ENCODE measurements at places on chromosomes 7 and 10.

GRCh38 chr10:30384051-30384674 is 35.1 kb upstream of the MTPAP start:
- no peak for DNase-seq

GRCh38 chr10:10684972-10685371 is 332.7 kb upstream of the CELF2 start:
- no peak for DNase-seq

DNA sequence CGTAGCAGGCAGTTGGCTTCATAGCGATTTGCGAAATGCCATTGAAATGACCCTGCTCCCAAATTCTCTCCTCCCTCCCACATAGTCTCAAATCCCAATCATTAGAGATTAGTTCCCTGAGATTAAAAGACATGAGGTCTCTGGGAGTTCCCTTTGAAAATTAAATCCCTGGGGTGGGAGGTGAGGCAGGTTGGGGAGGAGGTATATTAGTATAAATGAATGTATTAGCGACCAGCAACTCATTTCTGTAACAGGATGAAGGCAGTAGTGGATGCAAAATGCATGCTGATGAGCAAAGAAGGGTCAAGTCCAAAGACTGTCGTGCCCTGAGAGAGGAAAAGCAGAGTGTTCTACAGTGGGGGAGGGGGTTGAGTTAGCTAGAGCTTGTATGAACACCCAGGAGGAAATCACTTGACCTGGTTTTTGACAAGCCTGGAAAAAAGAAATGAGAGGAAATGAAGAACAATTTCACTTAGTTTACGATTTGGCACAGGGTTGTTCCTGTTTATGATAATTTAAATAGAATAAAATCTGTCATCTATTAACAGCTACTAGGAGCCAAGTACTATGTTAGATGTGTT is 79.6 kb upstream of the MTPN start:
- no peak for DNase-seq

DNA sequence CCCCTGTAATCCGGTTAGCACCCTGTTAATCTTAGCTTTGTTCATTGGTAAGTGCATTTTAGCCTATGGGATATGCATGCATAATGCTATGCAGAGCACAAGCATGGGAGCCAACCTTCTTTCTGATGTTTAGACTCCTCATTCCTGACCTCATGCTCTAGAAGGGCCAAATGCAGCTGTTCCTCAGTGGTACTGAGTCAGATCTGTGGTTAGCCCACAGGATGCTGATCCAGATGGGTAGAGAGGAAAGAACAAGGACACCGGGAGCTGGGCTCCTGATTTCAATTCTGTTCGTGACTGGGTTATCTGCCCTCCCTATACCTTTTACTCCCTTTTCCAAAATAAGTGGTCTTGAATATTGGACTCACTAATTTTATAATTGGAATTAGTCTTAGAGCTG is 31.7 kb upstream of the C10orf90 start:
- DNase-seq = no peak

DNA sequence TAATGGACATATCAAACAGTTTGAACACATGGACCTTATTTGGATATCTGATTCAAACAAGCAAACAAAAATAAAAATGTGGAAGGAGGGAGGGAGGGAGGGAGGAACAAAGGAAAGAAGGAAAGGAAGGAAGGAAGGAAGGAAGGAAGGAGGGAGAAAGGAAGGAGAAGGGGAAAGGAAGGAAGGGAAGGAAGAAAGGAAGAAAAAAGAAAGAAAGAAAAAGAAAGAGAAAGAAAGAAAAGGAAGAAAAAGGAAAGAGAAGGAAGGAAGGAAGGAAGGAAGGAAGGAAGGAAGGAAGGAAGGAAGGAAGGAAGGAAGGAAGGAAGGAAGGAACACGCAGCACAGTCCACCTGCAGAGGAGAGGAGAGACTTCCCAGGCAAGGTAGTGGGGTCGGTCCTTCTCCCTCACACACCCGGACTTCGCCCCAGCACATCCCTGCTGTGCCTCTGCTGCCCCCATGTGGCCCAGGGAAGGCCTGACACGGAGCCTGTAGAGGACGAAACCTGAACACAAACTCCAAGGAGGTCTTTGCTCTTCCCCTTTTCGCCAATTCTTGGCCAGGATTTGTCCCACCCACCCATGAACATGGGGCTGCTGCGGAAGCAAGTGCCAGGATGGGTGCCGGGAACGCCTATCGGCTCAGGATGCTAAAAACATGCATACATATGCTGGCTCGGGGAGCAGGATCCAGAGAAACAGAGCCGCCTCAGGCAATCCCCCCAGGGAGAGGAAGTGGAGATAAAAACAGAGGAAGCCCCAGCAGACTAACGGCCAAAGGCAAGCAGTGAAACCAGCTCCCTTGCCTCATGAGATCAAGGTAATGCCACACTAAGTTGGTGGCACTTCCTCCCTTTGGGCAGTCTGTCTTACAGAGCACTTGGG is 52.3 kb upstream of the DGKI start:
- DNase-seq = peak; percentile 81

DNA sequence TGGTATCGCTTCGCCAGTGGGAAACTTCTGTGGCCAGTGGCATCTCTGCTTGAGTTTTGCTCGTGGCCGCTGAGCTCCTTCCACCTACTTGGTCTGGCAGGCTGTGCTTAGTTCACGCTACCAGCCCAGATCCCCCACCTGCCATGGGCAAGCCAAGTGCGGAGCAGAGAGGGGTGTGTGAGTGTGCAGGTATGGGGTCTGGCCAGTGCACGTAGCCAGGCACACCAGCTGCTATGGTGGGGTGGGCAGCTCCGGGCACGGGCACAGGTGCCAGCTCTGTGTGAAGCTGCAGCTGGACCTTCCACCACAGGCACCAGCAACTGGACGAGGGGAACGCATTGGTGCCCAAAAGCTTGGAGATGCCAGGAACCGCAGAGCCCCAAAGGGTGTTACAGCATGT is 56.5 kb downstream of the ZNF777 start:
- DNase-seq = no peak

GRCh38 chr7:123439191-123439590 is 95.2 kb downstream of the IQUB start:
- DNase-seq = no peak

DNA sequence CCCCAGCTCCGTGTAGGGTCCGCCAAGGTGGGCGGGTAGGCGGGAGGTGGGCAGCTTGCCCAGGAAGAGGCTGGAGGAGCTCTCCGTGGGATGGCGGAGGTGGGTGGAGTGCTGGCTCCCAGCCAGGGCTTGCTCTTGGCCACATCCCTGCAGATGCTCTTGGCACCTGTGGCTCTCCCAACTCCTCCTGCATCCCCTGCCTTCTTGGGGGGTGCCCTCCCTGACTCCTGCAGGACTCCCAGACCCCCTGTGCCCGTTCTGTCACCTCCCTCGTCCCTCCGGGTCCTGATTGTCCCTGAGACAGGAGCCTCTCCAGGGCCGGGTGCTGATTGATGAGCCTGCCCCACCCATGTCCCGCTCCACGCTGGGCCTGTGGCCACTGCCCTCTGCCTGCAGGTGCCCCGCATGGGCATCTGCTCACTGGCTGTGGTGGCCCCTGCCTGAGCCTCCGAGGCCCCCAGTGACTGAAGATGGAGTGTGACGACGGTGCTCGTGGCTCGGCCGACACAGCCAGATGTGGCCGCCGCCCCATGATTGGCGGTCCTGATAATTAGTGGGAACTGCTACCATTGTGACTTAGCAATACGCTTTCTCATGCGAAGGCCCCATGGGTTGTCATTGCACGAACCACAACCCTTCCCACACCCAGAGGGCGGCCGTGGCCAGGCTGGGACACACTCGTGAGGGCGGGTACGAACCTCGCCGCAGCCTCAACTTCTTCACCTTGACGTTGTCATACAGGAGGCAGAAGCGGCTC is 23.6 kb downstream of the CFAP46 start:
- DNase-seq = no peak

- no peak for DNase-seq
Observed at GRCh38 chr7:143487061-143487460, 9.4 kb downstream of the TAS2R41 start.

DNA sequence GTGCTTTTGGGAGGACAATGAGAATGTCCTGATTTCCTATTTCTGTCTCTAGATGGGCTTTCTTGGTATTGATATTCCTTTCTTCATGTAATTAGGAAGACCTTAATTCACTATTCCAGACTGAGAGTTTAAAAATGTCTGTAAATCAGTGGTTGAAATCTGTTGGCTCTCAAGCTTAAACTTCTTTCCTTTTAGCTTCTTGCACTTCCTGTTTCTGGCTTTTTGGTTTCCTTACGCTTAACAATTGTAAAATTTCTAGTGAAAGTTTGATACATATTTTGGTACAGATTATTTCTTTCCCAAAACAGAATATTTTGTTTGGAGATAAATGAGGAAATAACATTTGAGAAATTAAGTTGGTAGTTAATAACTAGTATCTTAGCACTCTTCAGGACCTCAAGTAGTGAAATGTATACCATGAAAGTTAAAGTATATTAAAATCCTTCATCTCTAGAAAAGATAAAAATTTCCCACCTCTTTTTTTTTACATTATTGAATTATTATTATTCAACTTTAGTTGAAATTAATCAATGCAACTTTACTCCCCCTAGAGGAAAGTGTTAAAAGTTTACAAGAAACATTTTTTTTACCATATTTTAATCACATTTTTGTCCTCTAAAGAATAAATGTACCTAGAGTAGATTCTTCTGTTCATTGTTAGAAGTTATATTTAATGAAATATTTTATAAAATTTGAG is 137.2 kb downstream of the PHTF2 start:
- peak; percentile 72 for DNase-seq

DNA sequence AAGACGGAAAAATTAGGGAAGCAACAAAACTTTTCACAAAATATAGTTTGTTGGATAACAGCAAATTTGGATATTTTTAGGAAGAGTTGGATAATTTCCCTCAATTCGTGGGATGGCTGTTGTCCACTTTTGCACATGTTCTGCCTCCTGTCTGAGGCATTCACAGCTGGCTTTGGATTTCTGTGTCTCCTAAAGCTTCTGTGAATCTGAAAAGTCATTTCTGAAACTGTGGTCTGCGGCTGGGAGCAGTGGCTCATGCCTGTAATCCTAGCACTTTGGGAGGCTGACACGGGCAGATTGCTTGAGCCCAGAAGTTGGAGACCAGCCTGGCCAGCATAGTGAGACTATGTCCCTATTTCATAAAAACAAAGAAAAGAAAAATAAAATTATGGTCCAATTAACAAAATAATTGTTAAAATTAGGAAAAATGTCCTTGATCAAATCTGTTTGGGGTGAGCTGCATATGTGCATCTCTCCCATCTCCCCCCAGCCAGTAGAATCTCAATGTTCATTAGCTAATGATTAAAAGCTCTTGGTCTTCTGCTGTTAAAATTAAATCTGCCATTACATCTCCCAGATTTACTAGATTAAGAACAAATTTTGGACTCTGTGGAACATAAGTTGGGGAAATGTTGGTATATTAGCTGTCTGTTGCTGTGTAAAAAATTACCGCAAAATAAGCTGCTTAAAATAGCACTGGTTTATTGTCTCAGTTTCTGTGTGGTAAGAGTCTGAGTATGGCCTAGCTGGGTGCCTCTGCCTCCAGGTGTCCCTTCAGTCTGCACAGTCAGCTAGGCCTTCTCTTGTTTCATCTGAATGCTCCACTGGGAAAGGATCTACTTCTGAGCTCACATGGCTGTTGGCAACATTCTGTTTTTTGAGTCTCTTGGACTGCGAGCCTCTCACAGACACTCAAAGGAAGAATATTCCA is 332.0 kb upstream of the FZD1 start:
- no peak for DNase-seq

- no peak for DNase-seq
Observed at GRCh38 chr7:73633844-73634243, 9.5 kb upstream of the MLXIPL start.

DNA sequence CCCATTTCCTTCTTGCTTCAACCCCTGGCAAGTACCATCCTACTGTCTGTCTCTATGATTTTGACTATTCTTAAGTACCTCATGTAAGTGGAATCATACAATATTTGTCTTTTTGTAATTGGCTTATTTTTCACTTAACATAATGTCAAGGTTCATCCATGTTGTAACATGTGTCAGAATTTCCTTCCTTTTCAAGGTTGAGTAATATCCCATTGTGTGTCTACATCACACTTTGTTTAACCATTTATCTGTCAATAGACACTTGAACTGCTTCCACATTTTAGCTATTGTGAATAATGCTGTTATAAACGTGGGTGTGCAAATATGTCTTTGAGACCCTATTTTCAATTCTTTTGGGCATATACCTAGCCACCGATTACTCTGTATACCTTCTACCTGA is 14.0 kb upstream of the CDK14 start:
- no peak for DNase-seq

DNA sequence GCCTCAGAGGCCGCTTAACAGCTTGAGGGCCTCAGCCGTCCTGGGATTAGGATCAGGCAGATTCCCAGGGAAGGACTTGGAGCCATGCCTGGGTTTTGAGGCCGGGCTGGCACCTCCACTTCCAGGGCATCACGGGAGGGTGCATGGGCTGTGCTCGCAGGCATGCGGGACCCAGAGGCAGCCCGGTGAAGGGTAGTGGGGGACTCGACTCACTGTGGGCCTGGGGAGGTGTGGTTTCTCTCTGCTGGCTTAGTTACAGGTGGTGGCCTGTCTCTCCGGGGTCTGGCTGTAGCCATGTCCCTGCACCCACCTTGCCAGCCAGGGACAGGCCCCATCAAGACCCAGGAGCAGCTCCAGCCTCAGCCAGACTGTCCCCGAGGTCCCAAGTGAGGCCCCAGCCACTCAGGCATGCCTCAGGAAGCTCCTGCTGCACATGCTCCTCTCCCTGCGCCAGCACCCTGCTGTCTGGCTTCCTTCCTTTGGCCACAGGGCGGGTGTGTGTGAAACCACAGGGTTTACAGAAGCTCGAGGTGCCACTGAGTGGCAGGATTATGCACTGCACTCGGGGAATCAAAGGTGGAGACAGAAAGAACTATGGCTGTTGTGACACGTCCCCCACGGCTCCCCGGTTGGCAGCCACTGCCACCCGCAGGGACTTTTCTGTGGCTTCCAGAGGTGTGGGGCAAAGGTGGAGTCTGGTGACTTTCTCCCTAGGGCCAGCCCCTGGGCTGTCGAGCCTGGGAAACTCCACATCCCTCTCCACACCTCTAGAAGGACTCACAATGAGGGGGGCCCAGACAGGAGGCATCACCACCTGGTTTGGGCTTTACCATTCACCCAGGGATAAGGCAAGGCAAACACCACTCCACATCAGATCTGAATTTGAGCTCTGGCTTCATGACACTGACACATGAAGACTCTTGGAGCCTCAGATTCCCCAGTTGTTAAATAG is 19.7 kb downstream of the GOLGA7B start:
- peak; percentile 94 for DNase-seq

DNA sequence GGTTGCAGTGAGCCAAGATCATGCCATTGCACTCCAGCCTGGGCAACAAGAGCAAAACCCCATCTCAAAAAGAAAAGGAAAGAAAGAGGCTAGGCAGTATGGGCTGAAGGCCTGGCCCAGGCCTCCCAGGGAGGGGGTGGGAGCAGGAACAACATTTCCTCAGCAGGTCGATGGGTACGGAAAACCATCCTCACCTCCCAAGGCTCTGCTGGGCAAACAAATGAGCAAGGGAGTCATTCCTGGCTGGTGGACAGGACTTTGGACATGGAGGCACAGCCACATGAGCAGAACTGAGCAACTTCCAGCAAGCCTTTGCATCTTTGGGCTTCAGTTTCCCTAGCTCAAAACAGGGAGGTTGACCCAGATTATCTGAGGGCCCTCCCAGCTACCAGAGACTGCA is 13.0 kb downstream of the OGDHL start:
- no peak for DNase-seq

All from OCI-M1 (cell line).